ENCODE measurements at places on chromosomes 4 and X. TPM values are rescaled to one million over a fixed set of nuclear protein-coding genes. Genes with fewer than 3 reads are reported as not detected.

Gene GPR143
- total RNA-seq, result 0.93 TPM

Gene AKAP4
- total RNA-seq, result not detected

Gene BMX
- 5.4 TPM for total RNA-seq

Gene DCAF12L2
- not detected for total RNA-seq
